ENCODE measurements at places on chromosomes 4 and X. TPM values are rescaled to one million over a fixed set of nuclear protein-coding genes. Genes with fewer than 3 reads are reported as not detected.

The STARD8 gene
- 9.9 TPM for total RNA-seq

The G3BP2 gene
- 133 TPM for total RNA-seq

The CABS1 gene
- 0.19 TPM for total RNA-seq

The NSUN7 gene
- total RNA-seq, result 12.3 TPM

The GATA1 gene
- not detected for total RNA-seq

The NPY1R gene
- 6.6 TPM for total RNA-seq

The ANOS1 gene
- total RNA-seq, result 14.3 TPM

The ZNF732 gene
- total RNA-seq, result 2.7 TPM

The SPIN2A gene
- 1.1 TPM for total RNA-seq

The JCHAIN gene
- total RNA-seq, result not detected

The ERVMER34-1 gene
- 1.9 TPM for total RNA-seq

The SUPT20HL2 gene
- total RNA-seq, result not detected

The NLGN3 gene
- total RNA-seq, result 17.9 TPM

The SORCS2 gene
- 13.4 TPM for total RNA-seq

The PNCK gene
- total RNA-seq, result 3.7 TPM

The KDR gene
- 5.9 TPM for total RNA-seq

The P2RY8 gene
- not detected for total RNA-seq

The PCDH18 gene
- 91.8 TPM for total RNA-seq

The ANAPC4 gene
- total RNA-seq, result 29.1 TPM

The CHRDL1 gene
- 0.79 TPM for total RNA-seq

The PORCN gene
- 10.0 TPM for total RNA-seq

The HTN1 gene
- not detected for total RNA-seq

The PDE6B gene
- total RNA-seq, result 12.2 TPM

The PRRG1 gene
- total RNA-seq, result 8.2 TPM

The SYTL5 gene
- total RNA-seq, result 3.5 TPM

The ETDA gene
- not detected for total RNA-seq

The TLR10 gene
- total RNA-seq, result 0.22 TPM

The COL25A1 gene
- 9.2 TPM for total RNA-seq

The UBE2D3 gene
- 288 TPM for total RNA-seq

The TRIM61 gene
- total RNA-seq, result 2.1 TPM

The ADGRG4 gene
- total RNA-seq, result 1.2 TPM

The GDPD2 gene
- 4.0 TPM for total RNA-seq

Measured in type B pancreatic cell (in vitro differentiated cells).